ENCODE measurements at places on chromosomes 3 and 15. TPM values are rescaled to one million over a fixed set of nuclear protein-coding genes. Genes with fewer than 3 reads are reported as not detected.

Gene KLHL18
- total RNA-seq: 49.3 TPM

Gene P3H2
- total RNA-seq: 46.9 TPM

Gene CX3CR1
- 0.32 TPM for total RNA-seq

GRCh38 chr3:127475975-127476705, 114.4 kb downstream of the TPRA1 start:
- no peaks in the 10 kb centered on the region for H3K36me3 ChIP-seq
- no peak overlapping the region for H3K27ac ChIP-seq
- peaks cover 5% of the 10 kb centered on the region for H3K27me3 ChIP-seq
- DNase-seq: no peak

DNA sequence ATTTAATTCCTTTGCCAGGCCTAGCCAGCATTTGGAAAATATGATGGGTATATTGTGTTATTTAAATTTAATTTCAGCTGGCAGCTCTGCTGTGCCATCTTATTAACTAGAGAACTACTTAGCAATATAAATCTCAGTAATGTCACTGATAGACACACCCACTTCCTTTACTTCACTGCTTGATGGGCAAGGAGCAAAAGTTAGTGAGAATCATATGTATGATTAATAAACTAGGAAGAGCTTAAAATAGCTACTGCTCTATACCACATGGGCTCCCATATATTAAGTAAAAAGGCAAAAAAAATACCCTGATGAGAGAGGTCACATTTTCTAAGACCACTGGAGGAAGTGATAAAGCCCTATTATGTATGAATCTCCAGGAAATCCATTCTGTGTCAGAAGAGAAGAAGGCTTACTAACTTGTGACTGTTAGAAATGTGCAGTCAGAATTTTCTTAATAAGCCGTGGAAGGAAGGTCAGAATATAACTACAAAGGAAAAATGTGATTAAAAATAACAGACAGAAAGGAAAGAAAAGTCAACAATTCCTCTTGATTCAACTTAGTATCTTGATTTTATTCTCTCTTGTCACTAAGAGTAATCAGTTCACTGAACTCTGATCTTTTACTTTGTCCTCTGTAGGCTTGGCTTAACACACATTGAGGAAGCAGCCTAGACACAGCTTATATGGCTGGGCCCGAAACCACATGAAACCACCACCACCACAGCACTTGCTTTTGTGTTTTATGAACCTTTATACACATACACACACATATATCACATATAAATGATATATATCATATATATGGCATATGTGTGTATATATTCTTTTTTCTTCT, 1233.9 kb upstream of the ALCAM start:
- H3K27me3 ChIP-seq: no peaks in the 10 kb centered on the region
- peak overlapping the region; percentile 56 for H3K27ac ChIP-seq
- H3K4me1 ChIP-seq: no peaks in the 10 kb centered on the region
- no peaks in the 10 kb centered on the region for H3K36me3 ChIP-seq

GRCh38 chr15:63517202-63517601, 12.8 kb downstream of the USP3 start:
- no peaks in the 10 kb centered on the region for H3K27me3 ChIP-seq
- H3K4me3 ChIP-seq: no peak overlapping the region
- no peaks in the 10 kb centered on the region for H3K36me3 ChIP-seq
